Fibroblast of lung (primary cell): ENCODE measurements at places on chromosomes 3 and 15. TPM values are rescaled to one million over a fixed set of nuclear protein-coding genes. Genes with fewer than 3 reads are reported as not detected.

DNA sequence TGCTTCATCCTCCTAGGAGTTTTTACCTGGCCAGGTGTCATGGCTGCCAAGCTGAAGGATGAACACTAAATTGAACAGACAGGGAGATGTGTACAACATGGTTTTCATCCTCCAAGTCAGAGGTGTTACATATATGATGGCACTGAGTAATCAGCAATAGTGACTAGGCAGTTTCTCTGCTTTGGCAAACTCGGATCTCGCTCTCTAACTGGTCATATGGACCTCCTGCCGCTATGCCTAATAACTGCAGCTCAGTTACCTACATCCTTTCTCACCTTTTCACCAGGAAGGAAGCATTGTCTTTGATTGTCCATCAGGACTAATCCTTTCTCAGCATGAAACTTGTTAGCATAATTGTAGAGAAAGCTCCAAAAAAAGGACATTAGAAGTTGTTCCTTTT is 175.9 kb upstream of the PLSCR5 start:
- H3K4me3 ChIP-seq, result no peak overlapping the region
- H3K27ac ChIP-seq, result no peak overlapping the region
- H3K36me3 ChIP-seq, result no peaks in the 10 kb centered on the region
- no peaks in the 10 kb centered on the region for H3K27me3 ChIP-seq
- no peaks in the 10 kb centered on the region for H3K4me1 ChIP-seq
- DNase-seq, result no peak

DNA sequence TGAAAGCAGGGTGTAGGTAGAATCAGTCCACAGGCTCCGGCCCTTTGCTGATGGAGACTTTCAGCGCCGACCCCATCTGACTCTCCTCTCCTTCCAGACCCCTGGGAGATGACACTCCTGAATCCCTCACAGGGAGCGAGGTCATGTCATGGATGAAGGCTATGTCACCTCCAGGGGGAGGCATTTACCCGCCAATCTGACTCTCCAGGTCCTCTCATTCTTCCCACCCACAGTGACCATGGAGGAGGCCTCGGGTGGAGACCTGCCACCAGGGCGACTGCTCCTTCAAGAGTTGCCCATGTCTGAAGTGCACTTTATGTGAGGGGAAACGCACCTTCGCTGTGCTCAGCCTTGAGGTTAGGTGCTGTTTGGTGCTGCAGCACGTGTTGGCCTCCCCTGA is 112.7 kb downstream of the KLF13 start:
- no peak for DNase-seq
- no peak overlapping the region for H3K4me3 ChIP-seq
- H3K4me1 ChIP-seq, result peaks cover 28% of the 10 kb centered on the region
- H3K36me3 ChIP-seq, result no peaks in the 10 kb centered on the region
- no peaks in the 10 kb centered on the region for H3K27me3 ChIP-seq

CHL1 gene
- 0.33 and 2.1 TPM in 2 replicates for total RNA-seq

DNA sequence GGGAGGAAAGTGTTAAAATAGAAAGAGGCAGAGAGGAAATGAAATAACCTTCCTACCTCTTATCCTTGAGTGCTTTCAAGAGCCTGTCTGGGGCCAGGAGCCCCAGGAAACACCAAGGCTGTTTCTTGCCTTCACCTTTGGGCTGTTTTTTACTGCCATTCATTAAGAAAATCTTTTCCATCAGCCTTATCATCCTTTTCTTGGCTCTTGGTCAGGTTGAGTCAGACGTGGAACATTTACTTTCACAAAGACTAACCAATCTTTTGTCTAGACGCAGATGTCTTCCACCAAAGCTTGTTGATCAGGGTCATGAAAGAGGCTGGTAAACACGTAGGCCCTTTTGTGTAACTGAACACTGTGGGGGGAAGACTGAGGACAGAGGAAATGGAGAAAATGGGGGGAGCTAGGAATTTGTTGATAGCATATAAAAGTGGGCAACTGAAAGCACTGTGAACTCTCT is 151.0 kb upstream of the THBS1 start:
- H3K36me3 ChIP-seq, result no peaks in the 10 kb centered on the region
- peaks cover 5% of the 10 kb centered on the region for H3K4me1 ChIP-seq
- H3K27me3 ChIP-seq, result no peaks in the 10 kb centered on the region
- no peak overlapping the region for H3K4me3 ChIP-seq
- DNase-seq, result peak; percentile 98

DNA sequence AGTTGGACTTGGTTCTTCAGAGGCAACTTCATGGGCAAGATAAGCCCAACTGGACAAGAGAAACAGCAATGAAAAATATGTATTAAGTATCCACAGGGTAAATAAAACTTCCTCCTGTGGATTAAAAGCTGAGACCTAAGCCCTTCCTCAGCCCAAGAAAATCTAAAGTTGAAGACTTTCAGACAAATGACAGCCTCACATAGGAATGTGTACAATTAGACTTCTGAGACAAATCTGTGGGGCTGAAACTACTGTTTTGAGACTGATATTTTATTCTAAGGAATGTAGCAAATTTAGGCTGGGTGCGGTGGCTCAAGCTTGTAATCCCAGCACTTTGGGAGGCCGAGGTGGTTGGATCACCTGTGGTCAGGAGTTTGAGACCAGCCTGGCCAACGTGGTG is 74.2 kb upstream of the IL12A start:
- no peaks in the 10 kb centered on the region for H3K36me3 ChIP-seq
- H3K4me1 ChIP-seq, result peaks cover 6% of the 10 kb centered on the region
- no peak overlapping the region for H3K27ac ChIP-seq
- DNase-seq, result peak; percentile 50
- H3K4me3 ChIP-seq, result no peak overlapping the region

DNA sequence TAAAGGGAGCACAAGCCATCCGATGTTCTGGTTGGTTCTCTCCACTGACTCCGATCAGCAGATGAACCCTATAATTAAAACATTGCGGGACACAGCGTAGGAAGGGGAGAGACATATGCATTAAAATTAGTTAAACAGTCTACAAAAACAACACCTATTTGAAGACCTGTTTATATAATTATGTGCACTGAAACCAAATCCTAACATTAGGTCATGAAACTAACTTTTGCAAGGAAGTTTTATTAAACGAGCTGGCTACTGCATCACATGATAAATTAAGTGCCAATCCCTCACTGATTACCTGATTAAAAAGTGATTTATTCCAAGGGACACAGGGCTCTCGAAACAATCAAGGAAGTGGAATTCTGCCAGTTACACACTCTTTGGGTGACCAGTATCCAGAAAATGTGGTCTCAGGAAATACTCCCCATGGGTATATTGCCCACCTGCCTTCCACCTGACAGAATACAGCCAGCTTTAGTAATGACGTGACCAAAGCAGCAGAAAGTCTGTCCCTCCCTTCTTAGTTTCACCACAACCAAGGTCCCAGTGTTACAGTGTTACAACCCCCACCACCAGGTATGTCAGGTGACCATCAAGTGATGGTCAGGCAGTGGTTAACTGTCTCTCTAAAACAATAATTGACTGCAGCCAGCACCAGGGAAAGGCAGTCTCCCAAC is 69.5 kb downstream of the HERC1 start:
- H3K36me3 ChIP-seq, result no peaks in the 10 kb centered on the region
- H3K4me1 ChIP-seq, result no peaks in the 10 kb centered on the region
- no peak overlapping the region for H3K27ac ChIP-seq
- DNase-seq, result no peak
- H3K27me3 ChIP-seq, result no peaks in the 10 kb centered on the region
- H3K4me3 ChIP-seq, result no peak overlapping the region

DNA sequence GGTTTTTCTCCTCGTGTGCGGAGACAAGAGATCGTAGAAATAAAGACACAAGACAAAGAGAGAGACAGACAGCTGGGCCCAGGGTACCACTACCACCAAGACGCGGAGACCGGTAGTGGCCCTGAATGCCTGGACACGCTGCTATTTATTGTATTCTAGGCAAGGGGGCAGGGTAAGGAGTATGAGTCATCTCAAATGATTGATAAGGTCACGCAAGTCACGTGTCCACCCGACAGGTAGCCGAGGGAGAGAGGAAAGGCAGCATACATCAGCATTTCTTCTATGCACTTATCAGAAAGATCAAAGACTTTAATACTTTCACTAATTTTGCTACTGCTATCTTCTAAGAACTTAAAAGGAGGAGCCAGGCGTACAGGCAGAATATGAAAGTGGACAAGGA is 28.2 kb downstream of the MYL3 start:
- no peaks in the 10 kb centered on the region for H3K27me3 ChIP-seq
- H3K36me3 ChIP-seq, result no peaks in the 10 kb centered on the region
- H3K4me1 ChIP-seq, result no peaks in the 10 kb centered on the region
- no peak overlapping the region for H3K27ac ChIP-seq
- no peak overlapping the region for H3K4me3 ChIP-seq

GRCh38 chr3:124361566-124361965 is 368.7 kb upstream of the UMPS start:
- H3K27me3 ChIP-seq, result no peaks in the 10 kb centered on the region
- no peaks in the 10 kb centered on the region for H3K4me1 ChIP-seq
- no peaks in the 10 kb centered on the region for H3K36me3 ChIP-seq
- H3K4me3 ChIP-seq, result no peak overlapping the region
- DNase-seq, result no peak

DNA sequence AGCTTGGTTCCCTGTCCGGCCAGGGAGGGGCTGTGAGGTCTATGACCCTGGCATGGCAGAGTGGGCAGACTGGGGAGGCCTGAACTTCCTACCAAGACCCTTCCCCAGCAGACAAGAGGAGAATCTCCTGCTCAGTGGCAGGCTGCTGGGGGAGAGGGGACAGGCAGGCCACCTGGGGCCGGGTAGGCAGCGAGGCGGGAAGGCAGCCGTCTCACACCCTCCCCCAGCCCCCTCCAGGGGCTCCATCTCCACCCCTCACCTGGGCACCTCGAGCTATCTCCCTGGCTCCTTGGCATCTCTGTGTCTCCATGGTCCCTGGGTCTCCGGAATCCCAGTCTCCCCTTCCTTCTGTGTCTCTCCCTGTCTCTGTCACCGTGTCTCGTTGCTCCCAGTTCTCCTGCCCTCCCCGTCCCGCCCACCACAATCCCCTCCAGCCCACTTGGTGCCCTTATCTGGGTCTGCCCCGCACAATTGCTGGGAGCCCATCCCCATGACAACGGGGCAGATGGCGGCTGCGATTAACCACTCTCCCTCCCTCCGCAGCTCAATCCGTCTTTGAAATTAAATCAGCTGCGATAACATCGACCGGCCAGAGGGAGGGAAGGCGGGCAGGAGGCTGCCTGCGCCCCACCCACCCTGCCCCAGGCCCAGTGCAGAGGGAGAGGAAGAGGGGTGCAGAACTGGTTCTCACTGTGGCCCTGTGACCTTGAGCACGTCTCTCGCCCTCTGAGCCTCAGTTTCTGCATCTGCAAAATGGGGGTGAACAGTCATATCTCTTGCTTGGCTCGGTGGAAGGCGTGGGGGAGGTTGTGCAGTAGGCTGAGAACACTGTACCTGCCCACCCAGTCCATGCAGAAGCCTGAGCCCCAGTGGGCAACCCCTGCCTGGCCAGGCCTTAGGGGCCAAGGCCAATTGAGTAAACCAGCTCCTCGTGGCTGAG is 9.6 kb downstream of the DNAJB8 start:
- no peaks in the 10 kb centered on the region for H3K36me3 ChIP-seq
- no peak for DNase-seq
- H3K27ac ChIP-seq, result no peak overlapping the region
- no peak overlapping the region for H3K4me3 ChIP-seq
- H3K27me3 ChIP-seq, result peaks cover 22% of the 10 kb centered on the region

GRCh38 chr15:52803467-52804306 is 13.6 kb upstream of the ONECUT1 start:
- no peaks in the 10 kb centered on the region for H3K4me1 ChIP-seq
- DNase-seq, result no peak
- H3K27ac ChIP-seq, result no peak overlapping the region
- no peak overlapping the region for H3K4me3 ChIP-seq
- H3K36me3 ChIP-seq, result no peaks in the 10 kb centered on the region

RLBP1 gene
- not detected in 2 replicates for total RNA-seq

- no peaks in the 10 kb centered on the region for H3K27me3 ChIP-seq
- H3K36me3 ChIP-seq, result no peaks in the 10 kb centered on the region
- no peak for DNase-seq
- no peak overlapping the region for H3K27ac ChIP-seq
- no peak overlapping the region for H3K4me3 ChIP-seq
Measured at GRCh38 chr3:68819361-68819760, 113.0 kb downstream of the TAFA4 start.

- H3K27me3 ChIP-seq, result no peaks in the 10 kb centered on the region
- no peaks in the 10 kb centered on the region for H3K4me1 ChIP-seq
- H3K4me3 ChIP-seq, result no peak overlapping the region
Measured at GRCh38 chr3:109081746-109082510, 36.0 kb downstream of the MORC1 start.

DNA sequence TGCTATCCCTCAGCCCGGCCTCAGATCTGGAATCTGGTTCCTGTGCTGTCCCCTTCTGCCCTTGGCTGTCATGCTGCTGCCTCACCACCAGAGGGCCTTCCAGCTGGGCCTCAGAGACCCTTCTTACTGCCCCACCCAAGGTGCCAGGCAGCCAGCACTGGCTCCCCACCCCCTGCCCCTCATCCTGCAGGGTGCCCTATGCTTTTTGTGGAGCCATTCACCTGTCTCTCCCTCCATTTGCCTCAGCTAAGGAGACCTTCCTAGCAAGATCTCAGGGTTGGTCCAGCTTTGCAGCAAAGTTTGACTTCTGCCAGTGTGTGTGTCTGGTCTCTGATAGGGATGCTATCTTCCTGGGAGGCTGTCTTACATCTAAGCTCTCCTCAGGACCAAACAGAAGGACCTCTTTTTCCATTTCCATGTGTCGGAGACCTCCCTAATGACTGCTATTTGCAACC is 1.9 kb upstream of the VWA5B2 start:
- H3K4me1 ChIP-seq, result peaks cover 3% of the 10 kb centered on the region
- no peak overlapping the region for H3K27ac ChIP-seq
- no peaks in the 10 kb centered on the region for H3K36me3 ChIP-seq
- H3K4me3 ChIP-seq, result no peak overlapping the region

DNA sequence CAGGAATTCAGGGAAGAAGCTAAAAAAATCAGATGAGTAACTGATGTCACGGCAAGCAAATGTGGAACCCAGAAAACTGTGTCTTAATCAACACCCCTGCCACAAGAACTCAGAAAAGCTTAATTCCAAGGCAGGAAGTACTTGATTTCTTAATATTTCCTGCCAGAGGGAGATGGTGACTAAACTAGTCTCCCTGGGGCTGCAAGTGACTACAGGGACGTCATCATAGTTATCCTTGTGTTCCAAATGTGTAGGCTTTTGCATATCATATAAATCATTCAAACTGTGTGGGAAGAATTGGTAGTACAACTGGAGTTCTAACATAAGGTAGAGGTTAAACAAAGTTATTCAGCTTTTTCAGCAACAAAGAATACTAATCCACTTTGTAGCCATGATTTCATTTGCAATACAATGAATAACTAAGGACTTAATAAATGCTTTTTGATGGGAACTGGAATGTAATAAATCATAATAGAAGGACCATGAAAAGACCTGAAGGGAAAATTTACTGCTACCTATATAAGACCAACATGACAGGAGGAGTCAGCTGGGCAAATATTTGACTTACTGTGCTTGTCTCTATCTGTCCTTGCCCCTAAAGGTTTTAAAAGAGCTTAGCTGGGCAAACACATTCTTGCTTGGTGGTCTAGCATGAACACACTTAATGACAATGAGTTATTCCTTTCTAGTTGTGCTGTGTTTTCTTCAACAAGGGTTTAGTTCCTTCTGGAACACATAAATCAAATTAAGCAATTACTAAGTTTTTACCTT is 76.0 kb upstream of the NECTIN3 start:
- H3K27me3 ChIP-seq, result no peaks in the 10 kb centered on the region
- peak; percentile 27 for DNase-seq
- H3K4me3 ChIP-seq, result no peak overlapping the region
- H3K4me1 ChIP-seq, result no peaks in the 10 kb centered on the region
- no peaks in the 10 kb centered on the region for H3K36me3 ChIP-seq

AHSG gene
- total RNA-seq, result not detected in 2 replicates

FBN1 gene
- total RNA-seq, result 260 and 446 TPM in 2 replicates

PRSS50 gene
- total RNA-seq, result not detected in 2 replicates

- no peaks in the 10 kb centered on the region for H3K36me3 ChIP-seq
- no peaks in the 10 kb centered on the region for H3K4me1 ChIP-seq
- H3K27ac ChIP-seq, result no peak overlapping the region
- H3K4me3 ChIP-seq, result no peak overlapping the region
Measured at GRCh38 chr15:47731230-47731629, 13.9 kb downstream of the SEMA6D start.
